ENCODE measurements at places on chromosomes 4 and X.

DNA sequence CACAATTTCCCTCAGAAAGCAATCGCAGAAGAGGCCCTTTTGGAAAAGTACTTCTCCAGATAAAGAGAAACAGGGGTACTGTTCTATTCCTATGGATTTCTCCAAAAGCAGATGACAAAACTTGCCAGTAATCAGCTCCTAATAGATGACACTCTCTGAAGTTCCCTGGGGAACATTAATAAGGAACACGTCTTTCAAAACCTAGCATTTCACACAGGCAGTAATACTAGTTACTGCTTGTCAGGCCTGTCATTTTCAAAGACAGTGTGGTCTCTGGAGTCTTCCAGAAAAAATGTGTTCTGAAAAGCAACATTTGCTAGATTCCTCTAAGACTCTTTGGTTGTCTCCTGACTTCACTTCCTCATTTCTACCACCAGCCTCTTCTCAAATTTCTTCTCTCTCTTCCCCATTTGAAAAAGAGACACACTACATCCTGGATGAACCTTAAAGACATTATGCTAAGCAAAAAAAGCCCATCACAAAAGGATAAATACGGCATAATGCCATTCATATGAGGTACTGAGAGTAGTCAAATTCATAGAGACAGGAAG, 47.3 kb downstream of the CHRDL1 start:
- DNase-seq, result no peak

- no peak for DNase-seq
Measured at GRCh38 chr4:143399113-143399949, 62.7 kb downstream of the GAB1 start.

GRCh38 chr4:94208918-94209317, 1.3 kb downstream of the SMARCAD1 start:
- no peak for DNase-seq

GRCh38 chr4:147753047-147753446, 21.2 kb downstream of the ARHGAP10 start:
- DNase-seq, result no peak

Measured in T1000 (cell line).